ENCODE measurements at places on chromosomes 4 and X.

DNA sequence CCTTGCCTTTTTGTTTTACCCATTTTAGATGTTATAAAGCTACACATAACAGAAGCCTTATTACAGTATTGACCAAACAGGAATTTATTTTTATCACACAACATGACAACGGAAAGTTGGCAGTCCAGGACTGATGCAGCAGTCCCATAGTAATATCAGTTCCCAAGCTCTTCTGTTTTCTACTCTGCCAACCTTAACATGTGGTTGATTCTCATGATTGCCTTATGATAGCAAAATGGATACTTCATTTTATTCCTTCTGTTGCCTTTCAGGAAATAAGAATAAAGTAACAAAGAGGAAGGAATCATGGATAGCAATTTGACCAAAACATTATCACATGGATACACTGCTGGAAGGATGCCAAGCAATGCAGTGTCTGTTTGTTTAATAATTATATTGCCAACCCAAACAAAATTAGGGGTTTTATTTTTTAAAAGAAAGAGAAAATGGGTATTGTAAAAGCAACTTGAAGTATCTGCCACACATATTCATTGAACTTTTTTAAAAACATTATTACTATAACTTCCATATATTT is 275.7 kb downstream of the STPG2 start:
- DNase-seq: no peak

- no peak for DNase-seq
Measured at GRCh38 chrX:132984058-132984650, 25.7 kb upstream of the HS6ST2 start.

DNA sequence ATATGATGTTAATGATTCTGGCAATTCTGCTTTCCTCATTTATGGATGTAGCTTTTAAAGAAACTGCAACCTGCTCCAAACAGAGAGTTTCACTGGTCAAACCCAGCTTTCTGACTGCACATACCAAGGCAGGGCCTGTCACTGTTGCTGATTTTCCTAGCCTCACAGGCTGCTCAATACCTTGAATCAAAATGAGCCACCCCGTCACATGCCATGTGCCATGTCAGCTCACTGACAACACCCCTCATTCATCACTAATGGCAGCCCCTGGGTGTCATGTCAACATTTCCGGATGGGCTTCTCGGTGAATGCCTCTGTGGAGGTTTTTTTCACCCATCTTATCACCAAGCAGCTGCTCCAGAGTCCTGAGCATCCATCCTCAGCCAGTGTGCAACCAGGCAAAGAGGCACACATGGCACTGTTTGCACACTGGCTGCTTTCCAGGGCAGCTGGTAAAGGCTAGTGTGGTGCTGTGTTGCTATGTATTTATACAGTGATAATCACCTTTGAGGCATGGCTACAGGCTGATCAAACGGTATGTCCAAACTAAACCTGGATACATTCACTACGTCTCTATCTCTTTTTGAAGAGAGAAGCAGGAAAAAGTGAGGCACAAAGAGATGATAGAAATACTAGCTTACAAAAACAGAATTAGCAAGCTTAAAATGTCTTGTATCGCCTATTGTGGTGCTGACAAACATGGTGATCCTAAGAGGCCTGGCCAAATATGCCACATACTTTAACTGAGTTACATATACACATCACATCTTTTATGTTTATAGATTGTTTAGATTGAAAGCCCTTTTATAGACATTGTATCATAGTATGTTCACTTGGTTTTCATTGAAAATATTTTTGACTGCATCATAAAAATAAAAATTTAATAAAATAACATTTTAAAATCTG is 94.6 kb upstream of the INPP4B start:
- DNase-seq: no peak

DNA sequence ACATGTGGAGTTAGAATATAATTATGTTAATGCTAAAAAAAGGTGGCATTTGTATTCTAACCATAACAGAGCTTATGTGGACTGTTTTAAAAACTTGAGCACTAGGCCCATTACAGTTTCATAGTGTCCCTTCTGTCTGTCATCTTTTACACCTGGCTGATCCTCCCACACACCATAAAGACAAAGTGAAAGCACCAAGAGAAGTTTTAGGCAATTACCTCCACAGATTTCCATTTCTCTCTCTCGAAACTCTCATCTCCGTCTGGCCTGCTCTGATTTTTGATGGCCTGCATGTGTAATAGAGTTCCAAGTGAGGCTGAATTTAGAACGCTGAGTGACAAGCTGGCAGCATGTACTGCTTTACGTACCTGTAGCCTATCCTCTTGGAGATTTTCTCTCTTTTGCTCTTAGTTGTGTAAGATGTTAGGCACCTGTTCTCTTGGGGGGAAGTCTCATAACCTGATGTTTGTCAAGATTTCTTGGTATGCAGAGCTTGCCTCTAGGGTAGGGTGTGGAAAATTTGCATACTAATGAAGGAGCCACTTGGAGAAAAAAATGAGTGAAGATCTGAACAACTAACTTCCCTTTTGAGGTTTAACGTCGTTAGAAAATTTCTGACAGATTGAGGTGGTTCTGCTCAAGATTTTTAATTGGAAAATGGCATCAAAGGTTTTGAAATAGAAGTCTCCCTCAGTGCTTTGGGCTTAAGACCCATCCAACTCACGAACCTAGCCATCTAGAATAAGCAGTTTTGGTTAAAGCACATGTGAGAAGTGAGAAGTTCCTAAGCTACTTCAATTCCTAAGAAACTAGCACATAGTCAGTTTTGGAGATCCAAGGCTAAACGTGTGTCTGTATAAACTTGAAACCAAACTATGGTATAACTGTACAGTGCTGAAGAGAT is 57.6 kb upstream of the RAP1GDS1 start:
- no peak for DNase-seq

GRCh38 chr4:19366916-19367315 is 884.8 kb upstream of the SLIT2 start:
- no peak for DNase-seq

GRCh38 chrX:27336466-27337091 is 126.6 kb downstream of the PPP4R3C start:
- DNase-seq: no peak

- DNase-seq: no peak
Measured at GRCh38 chrX:125150231-125150630, 169.4 kb upstream of the TEX13C start.
